ENCODE measurements at places on chromosomes 3 and 15.

DNA sequence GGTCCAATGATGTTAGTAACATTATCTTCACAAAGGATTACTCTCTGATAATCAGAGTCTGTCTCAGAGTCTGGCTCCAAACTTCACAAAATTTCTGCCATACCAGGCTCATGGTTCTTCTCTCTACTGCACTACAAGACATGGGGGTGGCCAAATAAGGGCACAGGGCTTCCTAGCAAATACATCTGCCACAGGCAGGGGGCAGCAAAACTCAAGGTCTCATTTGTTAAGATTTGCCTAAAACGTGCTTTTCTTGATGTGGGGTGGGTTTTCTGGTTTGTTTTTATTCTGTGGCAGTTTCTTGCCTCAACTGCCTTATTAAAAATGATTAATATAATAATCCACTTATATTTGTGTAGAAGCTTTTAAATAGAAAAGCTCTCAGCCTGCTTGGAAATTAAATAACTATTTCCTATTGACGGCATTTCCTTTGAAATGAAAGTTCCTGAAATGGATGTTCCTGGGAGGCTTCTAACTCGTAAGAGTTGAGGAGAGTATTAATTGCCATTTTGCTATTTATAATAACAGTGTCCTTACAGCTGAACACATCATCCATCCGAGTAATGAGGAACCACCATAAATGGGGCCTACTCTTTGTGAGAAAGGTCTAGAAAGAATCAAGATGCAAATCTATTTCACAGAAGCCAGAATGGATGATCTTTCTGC, 53.8 kb downstream of the SST start:
- DNase-seq, result no peak

DNA sequence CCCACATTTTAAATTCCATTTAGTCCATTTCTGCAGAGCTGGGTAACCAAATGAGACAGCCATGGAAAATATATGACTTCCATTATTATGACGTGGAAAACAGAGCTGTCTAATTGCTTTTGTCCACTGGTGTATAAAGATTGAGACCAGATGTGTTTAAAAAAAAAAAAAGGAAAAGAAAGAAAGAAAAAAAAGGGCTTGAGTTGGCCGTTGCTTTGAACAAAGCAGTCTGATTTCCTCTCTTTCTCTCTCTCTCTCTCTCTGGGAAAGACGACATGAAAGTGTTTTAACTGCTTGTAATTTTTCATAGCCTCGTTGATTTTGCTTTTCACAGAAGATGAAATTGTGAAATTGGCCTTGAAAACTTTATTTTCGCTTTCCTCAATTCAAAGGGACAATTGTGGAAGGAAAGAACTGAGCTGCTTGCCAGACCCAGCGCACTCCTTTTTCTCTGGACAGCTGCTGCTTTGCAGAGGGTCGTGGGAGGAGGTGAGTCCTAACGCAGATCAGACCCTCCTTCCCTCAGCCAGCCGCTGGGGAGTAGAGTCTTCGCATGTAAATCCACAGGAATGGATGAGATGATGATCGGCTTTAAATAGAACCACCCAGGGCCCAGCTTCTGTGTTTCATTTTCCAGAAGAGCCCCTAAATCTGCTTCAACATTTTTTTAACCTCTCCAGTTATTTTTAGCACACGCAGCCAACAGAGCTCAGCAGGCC, 42.8 kb upstream of the UBE2E1 start:
- DNase-seq, result peak; percentile 73

GRCh38 chr3:168620854-168621253, 525.1 kb upstream of the GOLIM4 start:
- no peak for DNase-seq

- peak; percentile 39 for DNase-seq
These were observed 471.9 kb upstream of the FRG2C start for GRCh38 chr3:75192146-75192616.

- no peak for DNase-seq
These were observed 35.1 kb downstream of the P2RY1 start for GRCh38 chr3:152870027-152870426.

GRCh38 chr15:45588219-45588875, 1.2 kb downstream of the BLOC1S6 start:
- no peak for DNase-seq

- no peak for DNase-seq
These were observed 336.1 kb downstream of the ARRDC4 start for GRCh38 chr15:98296653-98297052.

- DNase-seq, result no peak
These were observed 8.4 kb downstream of the DNAJA4 start for GRCh38 chr15:78272776-78273175.

DNA sequence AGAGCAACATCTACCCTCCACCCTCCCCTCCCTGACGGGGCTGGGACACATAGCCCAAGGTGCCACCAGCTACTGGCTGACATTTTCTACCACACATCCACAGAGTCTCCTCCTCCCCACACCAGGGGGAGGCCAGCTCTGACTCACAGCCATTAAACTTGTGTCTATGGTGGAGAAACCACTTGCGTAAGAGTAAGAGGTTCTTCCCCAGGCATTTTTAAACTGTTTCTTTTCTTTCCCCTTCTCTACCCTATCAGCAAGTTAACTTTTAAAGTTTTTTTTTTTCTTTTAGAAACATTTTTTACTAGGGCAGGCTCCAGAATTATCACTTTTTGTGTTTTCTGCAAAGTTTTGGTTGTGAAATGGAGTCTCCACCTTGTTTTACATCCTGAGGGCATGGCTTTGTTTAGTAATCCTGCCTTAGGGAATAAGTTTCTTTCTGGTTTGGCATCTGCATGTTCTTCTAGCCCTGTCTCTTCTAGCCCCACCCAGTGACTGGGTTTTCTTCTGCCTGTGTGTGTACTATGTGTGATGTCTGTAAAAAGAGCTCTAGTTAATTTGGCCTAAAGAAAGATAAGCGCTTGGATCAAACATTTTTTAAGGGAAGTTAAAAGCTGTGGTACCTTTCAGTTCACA, 148.8 kb upstream of the GADL1 start:
- no peak for DNase-seq

- DNase-seq, result no peak
These were observed 6.4 kb downstream of the PDE8A start for GRCh38 chr15:84987949-84988624.

- DNase-seq, result peak; percentile 25
These were observed 211.3 kb downstream of the XXYLT1 start for GRCh38 chr3:195059471-195060216.

DNA sequence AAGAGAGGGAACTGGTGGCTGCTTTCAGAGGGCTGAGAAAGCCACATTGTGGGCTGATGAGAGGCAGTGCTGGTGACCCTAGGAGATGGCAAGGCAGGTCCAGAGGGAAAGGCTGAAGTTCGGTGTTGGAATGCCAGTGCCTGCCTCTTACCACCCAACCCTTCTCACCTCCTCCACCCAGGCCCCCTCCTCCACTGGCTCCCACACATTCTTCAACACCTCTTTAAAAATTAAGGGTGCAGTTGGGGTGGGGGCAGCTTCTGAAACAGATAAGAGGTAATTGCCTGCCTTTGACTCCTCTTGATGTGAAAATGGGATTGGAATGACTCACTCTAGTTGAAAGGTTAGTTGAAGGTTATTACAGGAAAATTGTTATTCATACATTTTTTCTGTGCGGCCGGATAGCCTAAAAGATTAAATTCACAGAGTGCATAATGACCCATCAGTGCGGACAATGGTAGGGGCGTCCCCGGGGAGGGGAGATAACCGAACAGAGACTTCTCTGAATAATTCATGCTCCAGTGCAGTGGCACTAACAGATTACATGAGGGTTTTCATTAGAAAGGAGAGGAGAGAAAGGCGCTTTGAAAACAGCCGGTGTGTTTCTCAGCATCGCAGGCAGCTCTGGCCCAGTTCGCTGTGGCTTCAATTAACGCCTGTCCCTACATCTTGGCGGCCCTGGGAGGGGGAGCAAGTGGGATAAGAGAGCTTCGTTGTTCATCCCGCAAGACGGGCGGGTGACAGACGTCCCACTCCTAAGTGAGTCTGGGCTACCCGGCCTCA, 212.4 kb downstream of the TLE3 start:
- no peak for DNase-seq

DNA sequence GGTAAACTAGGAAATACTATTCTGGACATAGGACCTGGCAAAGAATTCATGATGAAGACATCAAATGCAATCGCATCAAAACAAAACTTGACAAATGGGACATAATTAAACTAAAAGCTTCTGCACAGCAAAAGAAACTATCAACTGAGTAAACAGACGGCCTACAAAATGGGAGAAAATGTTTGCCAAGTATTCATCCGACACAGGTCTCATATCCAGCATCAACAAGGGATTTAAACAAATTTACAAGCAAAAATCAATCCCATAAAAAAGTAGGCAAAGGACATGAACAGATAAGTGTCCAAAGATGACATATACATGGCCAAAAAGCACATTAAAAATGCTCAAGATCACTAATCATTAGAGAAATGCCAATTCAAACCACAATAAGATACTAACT, 1088.9 kb downstream of the NAALADL2 start:
- DNase-seq, result no peak

GRCh38 chr3:161673866-161674265, 177.3 kb downstream of the OTOL1 start:
- no peak for DNase-seq

GRCh38 chr15:83472151-83472550, 25.0 kb downstream of the SH3GL3 start:
- no peak for DNase-seq

GRCh38 chr3:126758026-126758425, 54.0 kb downstream of the CHCHD6 start:
- DNase-seq, result no peak

- no peak for DNase-seq
These were observed 979.3 kb downstream of the IGSF11 start for GRCh38 chr3:118055381-118055780.

DNA sequence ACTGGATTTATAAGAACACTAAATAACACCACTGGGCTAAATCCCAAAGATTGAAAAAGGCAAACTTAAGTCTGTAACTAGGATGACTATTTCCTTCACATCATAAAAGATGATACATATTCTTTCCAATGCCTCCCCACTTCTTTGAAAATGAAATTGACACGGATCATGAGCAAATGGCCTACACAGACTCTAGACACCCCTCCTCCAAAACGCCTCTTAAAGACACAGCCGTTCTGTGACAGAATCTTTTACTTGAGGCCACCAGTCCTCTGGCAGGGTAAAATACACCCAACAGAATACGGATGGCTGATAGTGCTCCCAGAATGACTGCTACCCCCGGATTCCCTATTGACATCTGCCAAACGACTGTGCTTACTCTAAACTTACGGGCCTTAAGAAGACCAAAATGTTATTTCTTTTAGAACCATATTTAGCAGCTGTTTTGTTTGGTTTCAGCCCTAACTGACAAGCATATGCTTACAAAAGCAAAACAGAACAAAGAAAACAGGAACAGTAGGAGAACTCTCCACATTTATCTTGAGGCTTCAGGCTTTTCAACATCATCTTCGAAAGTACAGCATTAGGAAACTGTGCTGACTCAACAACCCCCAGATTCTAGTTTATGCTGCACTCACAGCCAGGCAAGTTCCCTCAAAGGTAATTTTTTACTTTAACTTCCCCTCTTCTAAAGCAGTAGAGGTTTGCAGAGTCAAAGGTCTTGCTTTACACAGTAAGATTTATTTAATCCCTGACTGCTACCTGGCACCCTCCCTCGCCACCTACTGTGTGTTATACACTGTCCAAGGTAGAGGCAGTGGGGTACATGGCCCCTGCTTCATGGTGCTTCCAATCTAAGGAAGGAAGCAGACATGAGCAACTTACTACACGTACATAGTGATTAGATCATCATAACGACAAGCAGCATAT, 84.3 kb downstream of the TNIK start:
- no peak for DNase-seq

DNA sequence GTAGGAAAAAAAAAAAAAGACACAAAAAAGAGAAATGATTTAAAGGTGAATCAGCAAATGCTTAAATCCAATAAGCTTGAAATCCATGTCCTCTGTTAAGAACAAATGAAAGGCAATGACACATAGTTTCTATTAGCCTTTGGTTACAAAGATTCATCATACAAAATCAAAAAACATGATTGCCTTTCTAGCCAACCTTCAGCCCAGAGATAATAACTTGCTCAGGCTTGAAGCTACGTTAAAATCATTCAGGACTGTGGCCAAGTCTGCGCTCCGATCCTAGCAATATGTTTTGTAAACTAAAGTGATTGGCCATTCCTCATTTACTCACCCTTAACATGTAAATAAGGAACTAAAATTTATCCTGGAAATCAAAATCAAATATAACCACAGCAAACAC, 556.7 kb downstream of the FGF12 start:
- no peak for DNase-seq

- DNase-seq, result no peak
These were observed 34.3 kb upstream of the VIPR1 start for GRCh38 chr3:42468111-42468510.

- no peak for DNase-seq
These were observed 1.3 kb downstream of the XIRP1 start for GRCh38 chr3:39191111-39191510.

DNA sequence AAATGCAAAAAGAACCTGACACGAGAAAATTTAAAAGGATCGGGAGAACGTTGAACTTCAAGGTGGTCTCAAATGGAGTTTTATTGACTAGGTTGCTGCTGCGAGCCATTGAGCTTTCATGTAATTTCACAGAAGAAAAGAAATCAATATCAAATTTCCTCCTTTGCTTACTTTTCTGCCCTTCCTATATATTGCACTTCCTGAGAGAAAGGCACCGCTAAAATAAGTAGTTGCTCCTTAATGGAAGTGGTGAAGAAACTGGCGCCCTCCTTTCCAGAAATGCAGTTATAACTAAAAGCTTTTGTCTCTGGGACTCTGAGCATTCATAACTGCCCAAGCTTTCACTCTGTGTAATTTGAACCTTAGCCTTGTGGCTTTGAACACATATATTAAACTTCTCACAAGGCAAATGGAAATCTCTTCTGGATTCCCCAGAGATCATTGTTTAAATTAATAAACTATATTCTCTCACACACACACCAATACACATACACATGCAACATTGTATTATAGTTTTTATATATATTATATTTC, 13.4 kb downstream of the EID1 start:
- no peak for DNase-seq

- no peak for DNase-seq
These were observed 4.9 kb downstream of the HIGD1A start for GRCh38 chr3:42799376-42799775.

GRCh38 chr3:71207632-71208031, 375.9 kb downstream of the FOXP1 start:
- DNase-seq, result no peak

DNA sequence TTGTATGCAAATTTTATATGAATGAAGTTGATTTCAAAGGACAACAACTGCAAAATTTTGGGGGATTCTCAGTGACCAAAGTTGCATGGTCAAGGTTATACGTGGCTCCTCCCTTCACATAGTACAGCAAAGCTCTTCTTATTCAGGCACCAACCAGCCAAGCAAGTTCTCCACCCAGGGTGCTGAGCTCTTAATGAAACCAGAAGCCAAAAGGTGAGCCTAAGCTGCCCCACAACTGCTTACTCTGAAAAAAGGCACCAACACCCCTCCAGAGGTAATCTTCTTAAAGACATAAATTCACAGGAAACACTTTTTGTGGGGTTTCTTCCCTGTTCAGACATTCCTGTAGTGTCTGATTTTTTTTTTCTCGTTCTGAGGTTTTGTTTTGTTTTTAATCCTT, 106.1 kb upstream of the GMNC start:
- DNase-seq, result no peak

All from left hindlimb (tissue), 1 donor.